T-helper 2 cell (primary cell): ENCODE measurements at places on chromosomes 11 and 22.

GRCh38 chr11:104122011-104122635 is 41.8 kb downstream of the PDGFD start:
- no peak for DNase-seq

DNA sequence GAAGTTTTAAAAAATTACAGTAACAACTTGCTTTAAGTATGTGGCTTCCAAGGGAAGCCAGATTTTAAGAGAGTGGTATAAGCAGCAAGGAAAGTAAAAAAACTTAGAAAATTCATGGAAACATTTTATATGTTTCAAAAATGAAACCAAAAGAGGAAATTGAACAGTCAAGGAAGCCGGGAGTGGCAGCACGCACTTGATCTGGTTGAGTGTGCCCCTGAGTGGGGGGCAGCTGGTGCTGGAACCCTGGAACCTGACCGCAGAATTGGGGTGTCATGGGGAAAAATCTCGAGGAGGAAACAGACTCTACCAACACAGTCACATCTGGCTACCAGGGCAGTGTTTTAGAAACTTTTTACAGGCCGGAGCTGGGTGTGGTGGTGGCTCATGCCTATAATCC is 14.0 kb downstream of the MICALL1 start:
- no peak for DNase-seq

GRCh38 chr11:35017528-35018342 is 101.3 kb downstream of the PDHX start:
- DNase-seq, result no peak

GRCh38 chr11:8429483-8429882 is 164.5 kb downstream of the STK33 start:
- no peak for DNase-seq

DNA sequence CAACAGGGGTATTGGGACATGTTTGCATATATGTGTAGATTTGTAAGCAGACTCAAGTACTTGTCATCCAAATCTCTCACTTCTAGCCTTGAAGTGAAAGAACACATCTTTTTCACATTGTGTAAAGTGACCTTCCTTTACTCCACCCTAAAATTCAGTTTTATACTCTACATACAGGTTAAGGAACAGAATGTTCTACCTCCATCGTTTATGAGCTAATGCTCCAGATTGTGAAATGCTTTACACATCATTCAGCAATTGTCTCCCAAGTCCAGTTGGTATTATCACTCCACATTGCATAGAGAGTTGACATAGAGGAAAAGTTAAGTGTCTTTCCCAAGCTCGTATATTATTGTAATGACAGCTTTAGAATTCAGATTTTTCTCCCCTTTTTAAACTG is 46.1 kb upstream of the BLID start:
- DNase-seq, result no peak

DNA sequence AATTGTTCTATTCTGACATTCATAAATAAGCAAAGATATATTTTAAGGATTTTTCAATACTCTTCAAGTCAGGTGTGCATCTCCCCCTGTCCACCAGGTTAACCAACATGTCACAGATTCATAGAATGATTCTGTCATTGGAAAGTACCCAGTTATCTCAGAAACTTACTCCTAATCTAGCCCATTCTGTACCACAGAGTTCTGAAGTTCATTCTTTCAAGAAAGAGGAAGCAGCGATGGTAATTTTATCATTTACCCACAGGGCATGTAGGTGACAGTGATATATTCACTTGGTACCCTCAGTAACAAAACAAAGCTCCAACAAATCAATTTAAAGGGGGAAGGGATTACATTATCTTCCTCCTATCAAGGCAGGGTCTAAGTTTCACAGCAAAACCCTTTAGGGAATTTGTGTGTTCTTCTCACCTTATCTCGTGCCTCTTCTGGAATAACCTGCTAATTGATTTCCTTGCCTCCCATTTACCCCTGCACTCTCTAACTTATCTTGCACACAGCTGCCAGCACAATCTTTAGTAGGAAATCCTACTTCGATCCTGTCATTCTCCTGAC is 19.0 kb upstream of the MPPED2 start:
- no peak for DNase-seq
